ENCODE measurements at places on chromosomes 3 and 15.

- no peak for DNase-seq
Measured at GRCh38 chr3:167728176-167728575, 6.5 kb downstream of the PDCD10 start.

GRCh38 chr3:127065561-127066290, 82.8 kb downstream of the PLXNA1 start:
- DNase-seq: no peak

- DNase-seq: no peak
Measured at GRCh38 chr3:37592328-37592727, 269.4 kb upstream of the CTDSPL start.

- DNase-seq: no peak
Measured at GRCh38 chr3:123788710-123789109, 95.4 kb downstream of the MYLK start.

DNA sequence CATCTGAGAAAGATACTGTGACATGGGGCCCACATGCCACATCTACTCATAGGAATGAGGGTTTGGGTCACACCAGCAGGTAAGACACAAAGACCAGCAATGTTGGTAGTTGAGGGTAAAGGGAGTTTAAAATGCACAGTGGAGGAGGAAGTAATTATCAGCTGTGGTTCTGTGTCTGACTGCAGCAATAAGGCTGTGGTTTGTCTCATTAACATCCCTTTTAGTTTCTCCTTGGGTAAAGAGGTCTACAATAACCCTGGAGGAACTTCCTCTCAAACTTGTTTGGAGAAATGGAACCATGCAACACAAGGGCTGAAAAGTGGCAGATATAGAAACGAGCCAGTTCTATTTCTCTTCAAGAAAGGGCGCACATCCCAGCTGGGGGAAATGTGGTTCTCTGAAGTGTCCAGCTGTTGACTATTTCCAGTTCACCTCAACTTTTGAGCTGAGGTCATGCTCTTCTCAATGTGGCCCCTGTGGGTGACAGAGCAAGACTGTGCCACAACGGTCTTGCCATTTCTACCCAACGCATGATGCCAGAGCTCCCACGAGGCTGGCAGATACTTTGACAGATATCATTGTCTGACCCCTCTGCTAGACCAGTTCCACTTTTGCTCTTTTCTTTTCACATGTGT, 234.3 kb downstream of the SQOR start:
- DNase-seq: no peak

DNA sequence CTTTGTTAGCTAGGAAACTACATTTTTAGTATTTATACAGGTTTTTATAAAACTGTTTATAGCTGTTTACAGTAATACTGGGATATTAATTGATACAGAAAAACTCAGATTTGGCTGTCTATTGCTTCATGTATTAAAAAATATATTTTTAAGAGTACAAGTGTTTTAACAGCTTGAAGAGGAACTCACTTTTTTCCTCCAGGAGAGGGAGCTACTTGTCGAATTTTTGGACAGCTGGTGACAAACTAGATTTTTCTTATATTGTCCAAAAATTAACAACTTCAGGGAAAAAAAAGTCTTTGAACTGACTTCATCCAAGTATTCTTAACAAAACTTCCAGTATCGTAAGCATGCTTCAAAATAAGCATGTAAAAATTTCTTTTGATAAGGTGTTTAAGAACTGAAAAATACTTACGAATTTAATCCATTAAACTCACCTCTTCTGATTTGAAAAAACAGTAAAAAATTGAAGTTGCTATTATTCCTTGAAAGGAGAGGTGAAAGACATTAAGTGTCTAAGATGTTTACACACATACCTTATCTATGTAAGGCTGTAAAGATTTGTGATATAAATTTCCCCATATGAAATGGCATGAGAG, 4.0 kb downstream of the DIPK2A start:
- no peak for DNase-seq

DNA sequence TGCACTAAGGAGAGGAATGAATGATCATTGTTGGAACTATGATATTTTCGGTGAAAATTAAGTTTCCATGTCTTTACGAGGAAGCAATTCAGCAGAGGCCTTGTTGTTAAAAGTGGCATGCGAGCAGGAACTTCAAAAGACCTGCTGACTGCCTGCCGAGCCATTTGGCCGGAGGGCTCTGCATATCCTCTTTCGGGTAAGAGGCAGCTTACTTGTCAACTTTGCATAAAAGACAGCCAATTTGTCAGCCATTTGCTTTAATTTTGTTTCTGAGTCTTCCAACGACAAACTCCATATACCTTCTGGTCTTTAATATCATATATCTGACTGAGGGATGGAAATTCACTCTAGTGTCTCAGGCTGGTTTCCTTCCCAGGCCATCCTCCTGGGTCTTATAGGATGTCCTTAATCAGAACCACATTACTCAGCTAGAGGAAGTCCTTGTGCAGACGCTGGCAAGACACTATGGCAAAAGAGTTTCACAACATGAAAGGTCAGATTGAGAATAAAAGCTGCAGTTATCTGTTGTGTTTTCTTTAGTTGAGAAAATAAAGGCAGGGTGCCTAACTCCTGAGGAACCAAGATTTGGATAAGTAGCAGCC, 128.7 kb upstream of the WNT5A start:
- no peak for DNase-seq

GRCh38 chr3:89332793-89333192, 225.4 kb downstream of the EPHA3 start:
- DNase-seq: no peak

GRCh38 chr15:95450413-95450812, 880.1 kb upstream of the NR2F2 start:
- no peak for DNase-seq

DNA sequence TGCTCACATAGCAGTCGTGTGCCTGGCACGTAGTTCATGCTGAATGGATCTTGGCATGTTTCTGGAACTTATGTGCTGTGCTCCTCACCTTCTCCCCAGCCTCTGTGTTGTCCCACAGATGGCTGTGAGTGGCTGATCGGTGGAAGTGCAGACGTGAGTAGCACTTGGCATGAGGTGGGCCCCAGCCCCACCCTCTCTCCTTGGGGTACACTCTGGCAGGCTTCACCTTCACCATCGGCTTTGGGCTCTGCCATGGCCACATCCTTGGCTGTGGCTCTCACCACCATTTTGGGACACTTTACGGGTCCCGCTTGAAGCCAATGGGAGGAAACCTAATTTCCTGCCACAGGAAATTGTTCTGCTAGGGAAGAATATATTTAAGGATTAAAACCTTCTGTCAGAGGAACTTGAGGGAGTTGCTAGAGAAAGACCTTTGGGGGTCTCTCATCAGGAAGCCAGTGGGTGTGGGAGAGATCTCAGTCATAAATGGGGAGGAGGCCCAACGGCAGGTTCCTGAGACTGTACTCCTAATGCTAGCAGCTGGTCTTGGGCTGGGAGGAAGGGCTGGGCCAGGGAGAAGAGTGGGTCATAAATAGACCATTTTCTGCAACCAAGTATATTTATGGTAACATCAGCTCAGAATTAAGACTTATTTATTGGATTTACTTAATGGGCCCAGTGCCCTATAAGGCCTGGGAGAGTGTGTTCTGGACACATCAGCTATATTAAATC, 92.3 kb downstream of the SMAD3 start:
- DNase-seq: no peak

DNA sequence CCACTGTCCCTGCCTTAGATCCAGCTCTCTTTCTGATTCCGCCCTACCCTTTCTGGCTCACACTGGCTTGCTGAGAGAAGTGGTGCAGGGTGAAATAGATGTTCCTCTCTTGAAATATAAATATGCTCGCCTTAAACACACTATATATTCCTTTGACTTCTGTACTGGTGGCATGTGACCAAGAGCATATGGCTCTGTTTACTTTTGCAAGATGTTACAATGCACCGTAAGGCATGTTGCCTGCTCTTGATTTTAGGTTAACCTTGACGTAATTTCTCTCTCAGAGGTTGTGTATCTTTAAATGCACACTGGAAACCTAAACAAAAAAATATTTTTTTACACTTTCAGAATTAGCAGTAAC, 749 bp downstream of the RSRC1 start:
- no peak for DNase-seq

- DNase-seq: no peak
Measured at GRCh38 chr15:78626381-78626995, 5.7 kb upstream of the CHRNA3 start.

DNA sequence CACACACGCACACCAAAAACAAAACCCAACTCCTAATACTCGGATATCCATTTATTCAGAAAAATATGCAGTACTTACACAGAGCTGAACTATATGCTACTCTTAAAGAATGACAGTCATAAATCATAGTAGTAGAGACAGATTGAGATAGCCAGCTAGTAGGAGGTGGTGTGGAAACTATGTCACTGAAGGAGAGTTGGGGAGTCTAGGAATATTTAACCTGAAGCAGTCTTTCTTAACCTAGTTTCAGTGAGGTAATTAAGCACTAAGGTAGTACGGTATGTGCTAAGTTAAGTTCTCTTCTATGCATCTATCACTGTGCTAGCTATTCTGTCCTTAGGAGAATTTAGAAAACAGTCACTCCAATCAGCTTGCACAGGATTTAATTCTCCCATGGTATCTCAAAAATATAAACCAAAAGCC, 54.2 kb downstream of the ANKRD28 start:
- DNase-seq: no peak

DNA sequence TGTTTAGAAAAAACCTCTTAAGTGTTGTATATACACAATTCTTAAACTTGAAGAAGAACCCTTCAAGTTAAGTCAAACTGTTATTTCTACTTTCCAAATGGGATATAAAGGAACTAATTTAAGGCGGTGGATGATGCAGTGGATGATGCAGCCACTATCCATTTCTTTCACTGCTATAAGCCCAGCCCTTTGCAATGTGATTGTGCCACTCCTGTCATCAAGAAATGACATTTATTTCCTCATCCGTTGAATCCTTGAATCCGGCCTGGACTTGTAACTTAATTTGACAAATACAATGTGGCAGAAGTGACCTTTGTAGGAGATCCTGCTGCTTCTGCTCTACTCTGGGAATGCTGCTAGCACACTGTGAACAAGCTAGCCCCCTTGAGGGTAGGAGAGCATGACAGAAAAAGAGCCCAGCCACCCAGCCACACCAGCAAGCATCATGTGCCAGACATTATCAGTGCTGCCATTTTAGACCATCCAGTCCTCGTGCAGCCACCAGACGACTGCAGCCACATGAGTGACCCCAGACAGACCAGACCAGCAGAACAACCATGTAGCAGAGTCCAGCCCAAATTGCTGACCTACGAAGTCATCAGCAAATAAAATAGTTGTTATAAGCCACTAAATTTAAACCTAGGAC, 47.4 kb downstream of the UACA start:
- DNase-seq: no peak

DNA sequence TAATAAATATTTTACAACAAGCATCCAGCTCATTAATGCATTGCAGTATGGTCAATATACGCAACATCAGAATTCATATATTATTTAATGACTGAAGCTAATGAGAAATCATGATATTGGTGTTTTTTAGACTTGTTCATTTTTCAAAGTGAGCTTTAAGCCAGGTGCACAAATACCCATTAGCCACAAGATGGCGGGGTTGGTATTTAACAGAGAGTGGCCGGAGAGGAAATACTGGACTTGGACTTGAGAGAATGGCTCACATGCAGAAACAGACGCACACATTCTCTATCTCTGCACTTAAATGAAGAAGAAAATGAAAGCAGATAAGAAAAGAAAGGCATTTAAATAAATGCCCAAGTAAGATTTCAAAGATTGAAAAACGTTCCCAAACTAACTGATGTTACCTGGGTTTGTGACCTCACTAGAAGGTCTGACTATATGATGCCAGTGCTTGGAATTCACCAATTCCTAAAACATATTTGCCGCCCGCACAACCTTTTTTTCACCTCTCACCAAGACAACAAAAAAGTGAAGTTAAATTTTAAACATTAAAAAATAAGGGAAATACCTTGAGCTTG, 21.2 kb upstream of the CRBN start:
- DNase-seq: no peak

- DNase-seq: no peak
Measured at GRCh38 chr3:184532940-184533732, 28.4 kb upstream of the EPHB3 start.

DNA sequence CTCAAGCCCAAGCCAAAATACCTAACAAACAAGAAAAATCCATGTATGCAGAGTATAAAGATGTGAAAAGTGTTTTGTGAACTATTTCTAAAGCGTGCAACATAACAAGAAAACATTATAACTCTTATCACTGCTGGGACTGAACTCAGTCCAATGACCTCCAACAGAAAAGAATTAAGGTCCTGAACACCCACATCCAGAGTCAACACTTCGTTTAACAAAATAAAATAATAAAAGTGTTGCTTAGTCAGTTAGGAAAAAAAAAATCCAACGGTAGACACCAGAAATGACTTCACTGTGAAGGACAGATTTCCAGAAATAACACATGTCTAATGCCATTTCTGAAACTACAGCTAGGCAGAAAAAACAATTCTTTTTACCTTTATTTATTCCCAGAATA, 28.0 kb downstream of the MB21D2 start:
- DNase-seq: no peak

DNA sequence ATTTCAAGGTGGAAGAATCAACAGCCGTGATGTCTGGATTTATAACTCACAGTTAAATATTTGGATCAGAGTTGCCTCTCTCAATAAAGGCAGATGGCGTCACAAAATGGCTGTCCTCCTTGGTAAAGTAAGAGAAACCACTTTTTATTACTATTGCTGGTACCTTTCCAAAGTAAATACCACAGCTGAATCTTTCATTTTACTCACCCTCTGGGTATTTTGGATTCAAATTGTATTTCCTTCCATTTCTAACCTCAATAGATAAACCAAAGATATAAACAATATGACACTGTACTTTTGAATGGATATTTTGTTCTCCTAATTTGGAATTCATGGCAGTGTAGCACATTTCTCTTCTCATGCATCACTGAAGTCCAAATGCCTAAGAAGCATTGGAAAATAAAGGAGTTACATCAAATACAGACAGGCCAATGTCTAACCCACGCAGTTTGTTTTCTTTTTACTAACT, 29.5 kb downstream of the KLHL24 start:
- DNase-seq: no peak

DNA sequence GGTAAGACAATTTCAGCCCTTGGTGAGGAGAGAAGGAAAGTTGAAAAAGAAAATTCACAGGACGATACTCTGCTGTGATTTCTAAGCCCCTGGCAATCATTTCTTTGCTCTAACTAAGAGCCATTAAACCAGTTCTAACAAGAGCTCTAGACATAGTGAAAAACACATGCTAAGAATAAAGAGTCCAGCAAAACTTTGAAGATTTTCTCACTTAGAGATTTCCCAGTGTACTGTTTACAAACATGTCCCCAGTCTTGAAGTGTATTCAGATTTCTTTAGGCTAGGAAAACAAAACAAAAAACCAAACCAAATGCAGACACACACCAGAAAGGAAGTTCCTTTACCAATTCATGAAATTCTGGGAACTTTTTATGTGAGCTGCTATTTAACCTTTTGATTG, 325.8 kb downstream of the PTPRG start:
- DNase-seq: no peak
